ENCODE measurements at places on chromosomes 11 and 22.

DNA sequence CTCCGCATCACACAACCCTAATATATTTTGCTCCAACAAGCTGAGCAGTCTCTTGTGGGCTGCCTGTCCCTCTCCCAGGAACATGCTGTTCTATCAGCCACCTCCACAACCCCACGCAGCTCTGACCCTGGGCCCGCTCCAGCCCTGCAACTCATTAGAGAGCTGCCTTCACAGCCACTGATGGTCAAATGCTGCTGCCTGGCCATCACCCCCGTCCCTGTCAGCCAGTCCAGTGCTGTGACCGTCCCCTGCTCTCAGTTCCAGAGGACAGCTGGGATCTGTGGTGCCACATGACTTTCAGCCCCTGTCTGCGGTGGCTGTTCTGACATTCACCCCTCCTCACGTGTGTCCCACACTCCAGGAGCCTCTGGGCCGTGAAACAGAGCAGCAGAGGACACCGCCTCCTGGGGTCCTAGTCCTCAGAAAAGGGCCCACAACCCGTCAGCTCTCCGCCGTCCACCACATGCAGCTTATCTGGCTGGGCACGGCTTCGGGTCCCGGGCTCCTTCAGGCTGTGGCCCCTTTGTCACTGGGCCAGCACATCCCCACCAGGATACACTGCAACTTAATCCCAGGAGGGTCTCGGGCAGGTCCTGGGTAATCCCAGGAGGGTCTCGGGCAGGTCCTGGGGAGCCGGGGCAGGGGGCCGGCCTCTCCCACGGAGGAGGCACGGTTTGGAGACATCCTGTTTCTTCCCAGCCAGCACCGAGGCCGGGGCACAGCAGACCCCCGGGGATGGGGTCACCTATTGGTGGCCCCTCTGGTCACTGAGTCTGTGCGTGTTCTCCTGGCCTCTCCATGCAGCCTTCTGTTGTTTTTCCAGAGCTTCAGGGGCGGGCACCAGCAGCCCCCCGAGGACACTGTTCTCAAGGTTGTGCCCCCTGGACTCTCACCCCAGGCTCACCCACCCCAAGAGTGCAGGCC, 15.1 kb downstream of the CRELD2 start:
- no peak for DNase-seq

DNA sequence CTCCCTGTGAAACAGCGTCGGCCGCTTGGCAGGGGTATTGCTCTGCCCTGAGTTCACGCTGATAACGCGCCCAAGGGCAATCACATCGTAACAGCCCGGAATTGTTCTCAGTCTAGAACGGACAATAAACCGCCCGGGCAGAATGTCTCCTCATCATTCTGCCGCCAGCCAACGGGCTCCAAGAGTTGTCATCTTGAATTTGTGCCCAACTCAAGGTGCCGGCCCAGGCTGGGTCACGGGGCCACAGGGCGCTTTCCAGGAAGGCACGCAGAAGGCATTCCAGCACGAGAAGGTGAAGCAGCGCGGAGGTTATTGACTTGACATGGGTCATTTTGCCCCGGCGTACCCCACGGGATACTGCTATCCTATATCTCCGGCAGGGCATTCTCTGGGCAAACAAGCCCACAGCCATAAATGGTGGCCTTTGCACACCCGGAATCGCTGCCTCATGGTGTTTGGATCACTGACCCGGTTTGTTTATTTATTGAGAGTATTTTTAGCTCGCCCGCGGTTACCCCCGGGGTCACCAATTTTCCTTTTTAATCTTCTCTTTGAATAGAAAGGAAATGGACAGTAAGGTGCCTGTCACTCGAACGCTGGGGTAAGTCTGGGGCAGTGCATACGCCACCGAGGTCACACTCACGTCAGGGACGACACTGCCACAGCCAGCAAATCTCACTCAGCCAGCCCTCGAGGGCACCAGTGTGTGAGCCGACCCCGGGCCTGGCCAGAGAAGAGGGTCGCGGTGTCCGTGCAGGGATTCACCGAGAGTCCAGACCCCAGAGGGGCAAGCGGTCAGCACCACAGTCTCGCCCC, 72.4 kb upstream of the FGF3 start:
- DNase-seq = no peak

GRCh38 chr11:44300844-44301563, 8.9 kb downstream of the ALX4 start:
- peak; percentile 55 for DNase-seq

DNA sequence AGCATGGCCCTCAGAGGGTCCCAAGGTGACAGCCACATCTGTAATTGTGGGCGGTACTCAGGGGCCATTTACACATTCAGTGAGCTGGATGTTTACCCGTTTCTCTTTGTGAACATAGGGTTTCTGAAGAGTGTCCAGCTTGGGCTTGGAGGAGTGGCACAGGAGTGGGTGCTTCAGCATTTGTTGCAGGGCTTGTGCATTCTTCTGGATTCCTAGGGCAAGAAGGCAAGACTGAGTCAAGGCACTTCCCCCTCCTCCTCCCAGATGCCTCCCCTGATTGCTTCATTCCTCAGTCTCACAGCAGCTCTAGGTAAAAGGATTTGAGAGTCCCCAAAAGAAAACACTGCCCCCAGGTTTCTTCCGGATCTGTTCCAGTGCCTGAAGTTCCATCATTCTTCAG, 95.4 kb downstream of the RNF169 start:
- DNase-seq = no peak

GRCh38 chr11:69215216-69215615, 59.5 kb downstream of the SMIM38 start:
- DNase-seq = no peak

- DNase-seq = no peak
Measured at GRCh38 chr11:44940404-44940803, 10.3 kb downstream of the TP53I11 start.

DNA sequence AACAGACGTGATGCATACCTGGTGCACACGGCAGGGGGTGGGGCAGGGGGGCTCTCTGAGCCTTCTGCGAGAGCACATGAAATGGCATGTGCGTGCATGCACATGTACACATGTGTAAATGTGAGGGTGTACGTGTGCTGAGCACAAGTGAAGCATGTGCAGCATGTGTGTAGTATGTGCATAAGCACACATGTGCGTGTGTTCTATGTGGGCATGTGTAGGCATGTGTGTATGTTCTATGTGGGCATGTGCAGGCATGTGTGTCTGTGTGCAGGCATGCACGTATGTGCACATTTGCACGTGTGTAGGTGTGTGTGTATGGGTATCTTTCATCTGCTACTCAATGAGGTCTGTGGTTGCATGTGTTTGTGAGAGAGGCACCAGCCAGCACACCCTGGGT, 371.2 kb downstream of the CTTN start:
- DNase-seq = no peak

- peak; percentile 81 for DNase-seq
Measured at GRCh38 chr11:34344768-34345539, 12.9 kb downstream of the ABTB2 start.

GRCh38 chr22:22369964-22370270, 125.3 kb downstream of the VPREB1 start:
- no peak for DNase-seq

DNA sequence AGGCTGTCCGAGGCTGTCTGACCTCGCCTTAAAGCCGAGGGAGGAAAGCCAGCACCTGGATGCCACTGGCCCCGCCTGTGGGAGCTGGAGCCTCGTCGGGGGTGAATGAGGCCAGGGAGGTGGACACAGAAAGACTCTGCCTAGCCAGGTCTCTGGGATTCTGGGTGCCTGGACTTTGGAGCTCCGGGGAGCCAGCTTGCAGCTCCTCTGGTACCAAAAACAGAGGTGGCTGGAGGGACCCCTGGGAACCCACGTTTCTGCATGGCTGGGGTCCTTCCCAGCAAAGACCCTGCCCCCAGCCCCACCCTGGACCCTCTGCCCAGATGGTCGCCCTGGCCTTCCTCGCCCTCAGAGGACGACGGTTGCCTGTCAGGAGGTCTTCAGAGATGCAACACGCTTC, 239.7 kb downstream of the BRD1 start:
- no peak for DNase-seq

DNA sequence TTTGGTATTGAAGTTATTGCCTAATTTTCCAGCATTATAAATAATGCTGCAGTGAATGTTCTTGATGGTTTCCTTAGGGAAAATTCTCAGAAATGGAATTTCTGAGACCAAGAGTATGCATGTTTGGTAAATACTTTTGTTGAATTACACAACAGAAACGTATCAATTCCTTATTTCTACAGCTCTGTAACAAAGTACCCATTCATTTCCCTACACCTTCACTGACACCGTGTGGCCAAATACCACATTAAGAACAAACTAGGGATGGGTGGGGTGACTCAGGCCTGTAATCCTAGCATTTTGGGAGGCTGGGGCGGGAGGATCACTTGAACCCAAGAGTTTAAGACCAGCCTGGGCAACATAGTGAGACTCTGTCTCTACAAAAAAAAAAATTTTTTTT, 21.8 kb downstream of the MCAM start:
- no peak for DNase-seq
